ENCODE measurements at places on chromosomes 3 and 15. TPM values are rescaled to one million over a fixed set of nuclear protein-coding genes. Genes with fewer than 3 reads are reported as not detected.

Gene KBTBD12
- total RNA-seq = not detected

Gene GOLGA6A
- total RNA-seq = 0.20 TPM

DNA sequence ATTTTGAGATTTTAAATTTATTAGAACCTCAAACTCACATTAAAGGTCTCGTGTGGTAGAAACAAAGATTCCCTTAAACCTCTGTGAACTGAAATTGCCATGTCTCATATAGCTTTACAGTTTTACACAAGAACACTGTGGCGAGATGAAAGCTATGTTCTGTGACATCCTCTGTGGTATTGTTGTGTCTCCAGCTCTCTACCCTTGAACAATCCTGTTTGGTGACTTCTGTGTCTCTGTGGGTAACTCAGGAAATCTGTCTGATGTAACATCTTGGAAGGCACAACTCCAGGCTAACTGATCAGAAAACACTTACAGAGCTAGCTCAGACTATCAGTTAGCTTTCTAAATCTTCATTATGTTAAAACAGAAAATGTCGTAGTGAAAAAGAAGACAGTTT, 318.8 kb upstream of the GBE1 start:
- DNase-seq = no peak
- no peak overlapping the region for H3K27ac ChIP-seq
- no peaks in the 10 kb centered on the region for H3K27me3 ChIP-seq
- H3K4me3 ChIP-seq = no peak overlapping the region
- no peaks in the 10 kb centered on the region for H3K4me1 ChIP-seq

- peak overlapping the region; percentile 80 for H3K4me3 ChIP-seq
- peak overlapping the region; percentile 93 for H3K27ac ChIP-seq
- H3K4me1 ChIP-seq = peaks cover 77% of the 10 kb centered on the region
- H3K36me3 ChIP-seq = peaks cover 5% of the 10 kb centered on the region
- DNase-seq = peak; percentile 77
Measured at GRCh38 chr3:20043396-20043795, 3.1 kb downstream of the KAT2B start.

DNA sequence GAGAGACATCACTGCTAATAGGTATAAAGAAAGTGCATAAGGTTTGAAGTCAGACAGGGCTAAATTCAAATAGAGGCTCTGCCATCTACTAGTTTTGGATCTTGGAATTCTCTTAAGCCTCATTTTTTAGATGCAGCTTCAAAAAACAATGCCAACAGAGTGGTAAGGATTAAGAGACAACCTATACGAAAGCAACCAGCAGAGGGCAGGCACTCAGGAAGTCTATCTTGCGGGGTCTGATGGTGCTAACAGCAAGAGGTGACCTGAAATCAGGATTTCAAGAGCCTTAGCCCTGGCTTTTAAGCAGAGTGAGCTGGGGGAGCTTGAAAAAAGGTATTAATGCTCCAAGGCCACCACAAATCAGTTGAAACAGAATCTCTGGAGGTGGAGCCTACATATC, 40.7 kb downstream of the LDHAL6B start:
- H3K27me3 ChIP-seq = no peaks in the 10 kb centered on the region
- H3K36me3 ChIP-seq = no peaks in the 10 kb centered on the region
- H3K27ac ChIP-seq = no peak overlapping the region
- no peak overlapping the region for H3K4me3 ChIP-seq
- peaks cover 21% of the 10 kb centered on the region for H3K4me1 ChIP-seq

- DNase-seq = no peak
- H3K27me3 ChIP-seq = peaks cover 5% of the 10 kb centered on the region
- no peaks in the 10 kb centered on the region for H3K36me3 ChIP-seq
- H3K4me1 ChIP-seq = no peaks in the 10 kb centered on the region
- no peak overlapping the region for H3K27ac ChIP-seq
Measured at GRCh38 chr3:195036203-195036505, 234.8 kb downstream of the XXYLT1 start.

Measured in CD4-positive, CD25-positive, alpha-beta regulatory T cell (primary cell).